Stimulated activated CD4-positive, alpha-beta T cell treated with anti-CD3 and anti-CD28 coated beads, Interleukin-1b, Interleukin-23, amount 100 ng/mL, for 1 hour (primary cell): ENCODE measurements at places on chromosomes 1 and 21.

- no peak for DNase-seq
Measured at GRCh38 chr1:184429335-184429734, 42.5 kb downstream of the C1orf21 start.

GRCh38 chr1:21919520-21919919 is 17.6 kb downstream of the HSPG2 start:
- DNase-seq = no peak

GRCh38 chr1:8317647-8318381 is at the start of gene SLC45A1:
Gene SLC45A1 (plus strand): TSS chr1:8318114. CDS start chr1:8324330, 6,216 bp downstream.
- peak; percentile 67 for DNase-seq

- no peak for DNase-seq
Measured at GRCh38 chr1:153248176-153248879, 11.2 kb upstream of the LORICRIN start.

- no peak for DNase-seq
Measured at GRCh38 chr1:51280321-51280978, 44.4 kb downstream of the RNF11 start.

DNA sequence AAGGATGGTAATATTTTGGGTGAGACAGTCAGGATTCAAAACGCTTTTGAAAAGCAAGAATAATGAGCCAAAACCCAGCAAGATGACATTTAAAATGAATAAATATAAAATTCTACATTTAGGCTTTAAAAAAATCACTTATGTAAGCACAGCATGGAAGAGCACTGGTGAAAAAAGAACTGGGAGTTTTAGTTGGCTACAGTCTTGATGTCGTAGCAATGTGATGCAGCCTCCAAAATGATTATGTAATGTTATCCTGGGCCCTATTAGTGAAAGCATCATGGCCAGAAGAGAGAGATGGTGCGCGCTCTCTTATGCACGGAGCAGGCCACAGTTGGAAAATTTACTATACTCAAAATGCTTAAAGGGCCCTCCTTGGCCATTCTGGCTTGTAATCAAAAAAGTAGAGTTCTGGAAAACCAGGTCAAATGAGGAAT is 5.1 kb downstream of the KCNJ9 start:
- DNase-seq = no peak

DNA sequence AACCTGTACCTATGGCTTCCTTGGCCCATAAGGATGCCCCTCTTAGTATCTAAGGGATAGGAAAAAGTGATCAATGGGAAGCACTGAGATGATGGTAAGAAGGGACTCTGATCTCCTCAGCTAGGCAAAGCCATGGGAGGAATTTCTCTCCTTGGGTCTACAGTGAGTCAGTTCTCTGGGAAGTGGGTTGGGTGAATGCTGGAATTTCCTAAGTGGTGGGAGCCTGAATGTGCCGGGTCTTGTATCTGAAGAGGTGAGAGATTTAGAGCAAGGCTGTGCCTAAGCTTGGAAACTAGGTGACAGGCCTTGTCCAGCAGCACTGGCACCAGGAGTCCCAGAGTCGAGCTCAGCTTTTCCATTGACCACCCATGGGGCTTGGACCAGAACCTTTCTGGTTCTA is 96.3 kb upstream of the SLC2A1 start:
- no peak for DNase-seq

DNA sequence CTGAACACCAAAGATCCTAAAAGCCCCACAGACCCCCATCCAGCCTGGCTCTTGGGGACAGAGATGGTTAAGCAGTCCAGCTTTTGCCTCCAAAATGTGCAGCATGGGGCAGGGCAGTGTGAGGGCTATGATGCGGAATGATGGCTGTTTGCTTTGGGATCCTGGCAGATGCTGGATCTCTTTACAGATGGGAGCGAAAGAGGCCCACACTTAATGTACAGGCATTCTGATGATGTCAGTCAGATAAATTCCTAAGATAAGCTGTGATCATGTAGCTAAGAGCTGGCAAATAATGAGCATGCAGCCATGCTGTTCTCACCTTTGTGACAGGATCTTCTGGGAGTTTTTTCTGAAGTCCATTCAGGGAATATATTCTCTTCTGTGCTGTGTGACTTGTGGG is 17.6 kb upstream of the KCNQ4 start:
- DNase-seq = no peak

DNA sequence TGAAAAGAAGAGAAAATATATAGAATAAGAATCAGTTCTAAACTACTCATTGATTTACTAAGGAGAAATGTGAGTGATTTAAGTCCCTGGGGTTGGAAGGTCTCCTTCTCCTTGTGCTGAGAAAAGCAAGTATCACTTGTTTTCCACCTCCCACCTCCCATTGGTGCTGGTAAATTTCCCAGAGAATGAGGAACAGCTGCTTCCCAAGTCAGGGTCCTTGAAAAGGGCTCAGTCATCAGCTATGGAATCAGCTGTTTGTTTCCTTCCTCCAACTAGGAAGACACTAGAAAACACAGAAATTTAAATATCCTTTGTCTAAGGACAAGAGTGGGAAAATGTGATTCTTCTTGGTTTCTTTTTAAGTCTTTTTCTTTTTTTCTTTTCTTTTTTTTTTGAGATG is 131.3 kb upstream of the C1orf21 start:
- no peak for DNase-seq

- no peak for DNase-seq
Measured at GRCh38 chr1:65398083-65398482, 22.4 kb upstream of the LEPR start.

GRCh38 chr21:44334329-44335030 is 4.7 kb downstream of the CFAP410 start:
- no peak for DNase-seq

DNA sequence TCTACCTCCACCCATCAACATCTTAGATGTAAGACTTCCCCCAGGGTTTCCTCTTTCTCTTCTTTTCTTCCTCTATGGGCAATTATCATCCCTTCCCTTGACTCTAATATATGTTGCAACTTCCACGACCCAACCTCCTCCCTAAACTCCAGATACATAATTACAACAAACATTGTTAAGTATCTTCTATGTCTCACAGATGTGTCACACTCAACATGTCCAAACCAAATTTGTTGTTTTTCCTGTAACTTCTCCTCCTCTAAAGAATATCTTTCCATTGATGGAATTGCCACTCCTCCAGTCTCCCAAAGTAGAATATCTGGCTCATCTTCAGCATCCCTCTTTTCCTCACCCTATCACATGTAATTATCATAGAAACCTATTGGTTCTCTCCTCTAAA is 314.2 kb downstream of the RWDD3 start:
- no peak for DNase-seq
